Transverse colon (tissue), 4 donors: ENCODE measurements at places on chromosomes 12 and 14. TPM values are rescaled to one million over a fixed set of nuclear protein-coding genes. Genes with fewer than 3 reads are reported as not detected.
A peak's percentile ranks its signal among the peaks of the same experiment; 100 is the strongest.

- H3K36me3 ChIP-seq = no peaks in the 10 kb centered on the region
- no peak overlapping the region for H3K4me3 ChIP-seq
- no peak for DNase-seq
- no peaks in the 10 kb centered on the region for H3K27me3 ChIP-seq
- no peaks in the 10 kb centered on the region for H3K4me1 ChIP-seq
These were observed 38.1 kb upstream of the C12orf50 start for GRCh38 chr12:88067301-88067700.

The NANOG gene
- 0.41 TPM for total RNA-seq

DNA sequence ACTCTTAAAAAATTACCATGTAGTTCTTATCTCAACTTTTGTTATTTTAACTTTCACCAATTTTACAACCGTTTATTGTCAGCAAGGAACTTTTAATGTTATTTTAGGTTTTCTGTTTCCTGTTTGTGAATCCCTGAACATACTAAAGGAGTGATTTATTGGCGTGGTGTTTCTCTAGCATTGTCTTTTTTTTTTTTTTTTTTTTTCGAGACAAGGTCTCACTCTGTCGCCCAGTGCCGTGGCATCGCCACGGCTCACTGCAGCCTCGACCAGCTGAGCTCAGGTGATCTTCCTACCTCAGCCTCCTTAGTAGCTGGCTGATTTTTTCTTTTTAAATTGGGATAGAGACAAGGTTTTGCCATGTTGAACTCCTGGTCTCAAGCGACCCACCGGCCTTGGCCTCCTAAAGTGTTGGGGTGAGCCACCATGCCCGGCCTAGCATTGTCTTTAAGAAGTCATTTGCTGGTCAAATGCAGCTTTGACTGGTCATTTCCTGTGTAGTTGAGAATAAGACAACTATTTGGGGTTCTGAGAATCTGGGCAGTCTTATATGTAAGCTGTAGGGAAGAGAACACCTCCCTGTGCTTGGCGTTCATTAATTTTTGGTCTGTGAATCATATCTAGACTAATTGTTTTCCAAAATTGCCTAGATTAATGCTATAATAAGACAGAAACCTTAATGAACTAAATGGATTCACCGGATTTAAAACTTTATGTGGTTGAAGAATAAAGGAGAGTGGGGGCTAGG is 2.1 kb downstream of the WASHC4 start:
- H3K4me3 ChIP-seq = no peak overlapping the region
- H3K36me3 ChIP-seq = peaks cover 3% of the 10 kb centered on the region
- peak overlapping the region; percentile 100 for H3K27ac ChIP-seq
- peaks cover 7% of the 10 kb centered on the region for H3K27me3 ChIP-seq

DNA sequence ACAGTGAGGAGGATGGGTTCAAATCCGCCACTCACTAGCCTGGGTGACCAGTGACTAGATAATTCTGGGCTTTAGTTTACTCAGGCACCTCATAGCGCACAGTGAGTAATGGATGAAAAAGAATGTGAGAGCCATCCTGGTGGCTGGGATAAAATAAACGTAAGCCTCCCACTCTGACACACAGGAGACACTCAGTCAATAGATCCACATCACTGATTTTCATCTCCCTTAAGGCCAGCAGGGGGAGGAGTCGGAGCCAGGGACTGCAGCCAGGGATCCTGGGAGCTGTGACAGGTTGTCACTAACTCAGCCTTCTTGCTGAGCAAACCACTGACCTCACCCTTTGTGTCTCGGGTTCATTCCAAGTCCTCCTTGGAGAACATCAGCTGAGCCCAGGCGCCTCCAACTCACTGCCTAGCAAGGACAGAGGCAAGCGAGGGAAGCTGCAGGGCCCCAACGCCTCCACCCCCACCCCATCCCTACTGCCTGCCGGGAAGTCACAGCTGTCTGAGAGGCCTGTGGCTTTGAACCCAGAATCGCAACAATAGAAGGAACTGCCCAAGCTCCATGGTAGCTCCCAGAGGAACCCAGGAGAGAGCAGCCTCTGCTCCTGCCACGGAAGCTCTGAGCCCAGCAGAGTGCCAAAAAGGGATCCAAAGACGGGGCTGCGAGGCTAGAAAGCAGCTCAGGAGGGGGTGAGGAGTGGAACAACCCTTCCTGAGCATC is 30.7 kb downstream of the PXN start:
- DNase-seq = peak; percentile 77
- peak overlapping the region; percentile 92 for H3K27ac ChIP-seq
- H3K27me3 ChIP-seq = no peaks in the 10 kb centered on the region
- H3K4me3 ChIP-seq = no peak overlapping the region
- H3K4me1 ChIP-seq = peaks cover 88% of the 10 kb centered on the region

The MTA1 gene
- 293 TPM for total RNA-seq

DNA sequence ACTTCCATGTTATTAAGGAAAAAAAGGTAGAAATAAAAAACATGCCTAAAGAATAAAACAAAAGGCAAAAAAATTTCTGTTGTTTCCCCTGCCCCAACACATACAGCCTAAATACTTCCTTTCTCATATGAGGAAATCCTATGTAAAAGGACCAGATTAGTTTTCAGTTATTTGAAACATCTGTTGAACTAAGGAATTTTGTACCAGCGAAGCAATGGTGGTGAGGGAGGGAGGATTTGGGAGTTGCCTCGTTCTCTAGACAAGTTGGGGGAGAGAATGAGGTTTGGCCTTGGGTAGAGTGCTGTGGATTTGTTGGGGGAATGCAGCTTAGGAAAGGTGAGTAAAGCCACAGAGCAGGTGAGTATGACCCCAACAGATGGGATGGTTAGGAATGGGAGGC is 141.5 kb upstream of the RFLNA start:
- no peak for DNase-seq
- no peaks in the 10 kb centered on the region for H3K36me3 ChIP-seq
- no peaks in the 10 kb centered on the region for H3K27me3 ChIP-seq
- no peak overlapping the region for H3K4me3 ChIP-seq
- no peaks in the 10 kb centered on the region for H3K4me1 ChIP-seq

The GUCY2C gene
- total RNA-seq = 69.4 TPM

DNA sequence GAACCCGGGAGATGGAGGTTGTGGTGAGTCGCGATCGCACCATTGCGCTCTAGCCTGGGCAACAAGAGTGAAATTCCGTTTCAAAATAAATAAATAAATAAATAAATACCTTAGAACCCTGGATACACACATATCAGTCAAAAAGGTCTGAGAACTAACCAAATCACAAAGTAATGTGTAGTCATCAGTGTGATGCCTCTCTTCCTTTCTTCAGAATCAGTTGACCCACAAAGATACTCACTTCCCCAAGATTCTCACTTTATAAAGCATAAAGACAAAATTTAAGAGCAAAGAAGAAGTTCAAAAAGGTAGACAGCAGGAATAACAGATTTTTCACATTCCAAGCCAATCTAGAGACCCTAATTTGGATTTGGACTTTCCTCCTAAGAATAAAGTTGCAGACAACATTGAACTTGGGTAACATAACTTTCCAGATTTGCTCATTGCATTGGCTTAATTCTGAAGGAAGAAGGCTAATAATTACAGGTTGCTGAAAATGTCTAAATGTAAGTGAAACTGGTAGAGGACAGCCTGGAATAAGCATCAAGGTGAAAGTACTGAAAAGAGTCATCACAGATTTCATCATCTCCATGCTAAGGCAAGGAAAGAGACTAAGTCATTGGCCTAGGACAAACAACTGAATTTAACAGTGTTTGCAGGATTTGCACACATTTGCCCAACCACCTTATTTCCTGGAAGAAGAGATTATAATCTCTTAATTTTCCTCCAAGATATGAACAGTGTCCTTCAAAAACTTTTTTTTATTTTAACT is 17.4 kb downstream of the TMED10 start:
- H3K27me3 ChIP-seq = no peaks in the 10 kb centered on the region
- DNase-seq = no peak
- no peak overlapping the region for H3K27ac ChIP-seq
- no peak overlapping the region for H3K4me3 ChIP-seq
- peaks cover 11% of the 10 kb centered on the region for H3K4me1 ChIP-seq

GRCh38 chr12:84913129-84913515 is 523 bp upstream of the SLC6A15 start:
- no peak overlapping the region for H3K4me3 ChIP-seq
- H3K36me3 ChIP-seq = no peaks in the 10 kb centered on the region
- no peak for DNase-seq
- peaks cover 60% of the 10 kb centered on the region for H3K27me3 ChIP-seq
- H3K4me1 ChIP-seq = no peaks in the 10 kb centered on the region

The TMEM117 gene
- total RNA-seq = 21.1 TPM

- peak overlapping the region; percentile 95 for H3K27ac ChIP-seq
- peak overlapping the region; percentile 24 for H3K4me3 ChIP-seq
- peaks cover 14% of the 10 kb centered on the region for H3K4me1 ChIP-seq
These were observed 1.1 kb upstream of the HOMEZ start for GRCh38 chr14:23286902-23287479.

DNA sequence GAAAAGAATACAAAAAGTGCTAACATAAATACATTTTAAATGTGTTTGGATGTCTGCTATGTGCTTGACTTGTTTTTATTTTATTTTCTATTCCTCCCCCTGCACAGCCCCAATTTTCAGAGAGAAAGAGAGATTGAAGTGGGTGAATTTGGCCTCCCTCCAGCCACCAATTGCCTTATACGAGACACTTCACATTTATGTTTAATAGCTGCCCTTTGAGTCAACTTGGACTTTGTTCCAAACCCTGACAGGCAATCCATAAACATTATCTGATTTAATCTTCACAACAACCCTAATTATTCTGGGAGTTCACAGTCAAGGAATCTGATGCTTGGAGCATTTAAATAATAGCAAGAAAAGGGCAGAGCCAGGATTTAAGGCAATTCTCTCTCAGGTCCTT is 161.7 kb downstream of the SLC15A4 start:
- H3K4me1 ChIP-seq = no peaks in the 10 kb centered on the region
- H3K36me3 ChIP-seq = no peaks in the 10 kb centered on the region
- H3K27me3 ChIP-seq = no peaks in the 10 kb centered on the region
- H3K4me3 ChIP-seq = no peak overlapping the region
- DNase-seq = no peak
- no peak overlapping the region for H3K27ac ChIP-seq

DNA sequence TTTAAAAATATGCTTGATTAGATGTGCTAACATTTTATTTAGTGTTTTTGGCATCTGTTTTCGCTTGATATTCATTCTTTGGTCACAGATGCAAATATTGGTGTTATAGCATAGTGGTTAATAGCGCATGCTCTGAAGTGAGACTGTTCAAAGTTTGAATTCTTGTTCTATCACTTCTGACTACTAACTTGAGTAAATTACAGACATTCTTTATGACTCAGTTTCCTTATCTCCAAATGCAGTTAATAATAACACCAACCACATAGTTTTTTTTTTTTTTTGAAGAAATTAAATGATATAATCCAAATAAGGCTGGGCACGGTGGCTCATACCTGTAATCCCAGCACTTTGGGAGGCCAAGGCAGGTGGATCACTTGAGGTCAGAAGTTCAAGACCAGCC is 81.0 kb downstream of the TMX1 start:
- no peak for DNase-seq
- H3K4me3 ChIP-seq = no peak overlapping the region
- peaks cover 6% of the 10 kb centered on the region for H3K4me1 ChIP-seq
- no peak overlapping the region for H3K27ac ChIP-seq
- no peaks in the 10 kb centered on the region for H3K36me3 ChIP-seq
- H3K27me3 ChIP-seq = no peaks in the 10 kb centered on the region

The FICD gene
- total RNA-seq = 7.3 TPM

The ARHGEF40 gene
- total RNA-seq = 55.6 TPM

DNA sequence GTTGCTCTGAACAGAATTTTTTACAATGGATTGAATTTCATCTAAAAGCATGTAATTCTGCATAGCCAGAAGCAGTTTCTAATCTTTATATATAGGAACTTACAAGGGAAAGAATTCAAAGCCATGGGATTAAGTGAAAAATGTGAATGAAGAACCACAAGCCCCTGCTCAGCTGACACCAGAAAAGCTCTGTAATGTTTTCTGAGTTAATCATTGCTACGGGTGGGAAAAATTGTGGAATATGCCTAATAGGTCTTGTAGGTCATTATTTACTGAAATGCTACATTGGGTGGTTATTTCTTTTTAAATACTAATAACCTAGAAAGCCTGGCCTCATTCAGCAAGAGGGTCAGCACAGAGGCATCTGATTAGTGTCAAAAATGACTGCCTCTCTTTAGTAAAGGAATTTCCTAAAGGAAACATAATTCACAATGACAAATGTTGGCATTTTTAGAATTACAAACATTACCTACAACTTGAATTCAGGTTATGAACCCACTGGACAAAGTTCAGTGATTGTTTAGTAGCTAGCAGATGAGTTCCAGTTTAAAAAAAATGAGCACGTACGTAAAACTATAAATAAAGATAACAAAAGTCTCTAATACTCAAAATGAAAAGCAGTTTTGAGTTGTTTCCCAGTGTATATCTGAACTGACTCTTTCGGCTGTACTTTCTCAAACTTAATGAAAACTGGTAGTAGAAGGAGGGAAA is 75.3 kb downstream of the BMP4 start:
- H3K4me3 ChIP-seq = no peak overlapping the region
- H3K36me3 ChIP-seq = no peaks in the 10 kb centered on the region
- no peak for DNase-seq
- no peak overlapping the region for H3K27ac ChIP-seq

The IFNG-AS1 gene
- total RNA-seq = 0.68 TPM

The NKX2-1 gene
- total RNA-seq = not detected

DNA sequence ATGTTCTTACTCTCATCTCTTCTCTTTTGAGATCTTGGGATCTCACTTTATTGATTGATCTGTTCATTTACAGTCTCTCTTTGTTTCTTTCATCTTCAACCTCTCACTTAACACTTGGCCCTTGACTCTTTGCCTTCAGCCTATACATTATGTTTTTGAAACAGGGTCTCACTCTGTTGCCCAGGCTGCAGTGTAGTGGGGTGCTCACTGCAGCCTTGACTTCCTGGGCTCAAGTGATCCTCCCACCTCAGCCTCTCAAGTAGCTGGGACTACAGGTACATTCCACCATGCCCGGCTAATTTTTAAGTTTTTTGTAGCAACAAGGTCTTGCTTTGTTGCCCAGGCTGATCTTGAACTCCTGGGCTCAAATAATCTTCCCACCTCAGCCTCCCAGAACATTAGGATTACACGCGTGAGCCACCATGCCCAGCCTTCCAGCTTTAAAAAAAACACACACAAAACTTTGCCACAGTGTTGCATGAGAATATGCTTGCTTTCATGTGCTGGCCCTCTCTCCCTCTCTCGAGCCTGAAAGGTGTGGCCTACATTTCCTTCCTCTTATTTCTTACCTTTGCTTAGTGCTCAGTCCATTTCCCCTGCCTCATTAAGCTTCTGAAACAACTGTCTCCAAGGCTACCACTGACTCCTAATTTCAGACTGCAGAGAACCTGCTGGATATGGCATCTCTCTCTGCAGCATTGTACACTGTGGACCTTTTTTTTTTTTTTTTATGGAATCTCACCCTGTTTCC is 9.9 kb downstream of the DIP2B start:
- H3K27ac ChIP-seq = peak overlapping the region; percentile 25
- H3K36me3 ChIP-seq = no peaks in the 10 kb centered on the region
- H3K4me3 ChIP-seq = no peak overlapping the region

GRCh38 chr14:89747126-89747525 is 207.4 kb downstream of the EFCAB11 start:
- no peak overlapping the region for H3K4me3 ChIP-seq
- no peaks in the 10 kb centered on the region for H3K36me3 ChIP-seq
- H3K27me3 ChIP-seq = no peaks in the 10 kb centered on the region
- DNase-seq = no peak
- H3K4me1 ChIP-seq = no peaks in the 10 kb centered on the region
- no peak overlapping the region for H3K27ac ChIP-seq

The ANKS1B gene
- 3.5 TPM for total RNA-seq

The C12orf50 gene
- not detected for total RNA-seq

The RIC8B gene
- total RNA-seq = 19.5 TPM

The TAS2R42 gene
- total RNA-seq = not detected

- no peak for DNase-seq
- H3K27me3 ChIP-seq = peaks cover 29% of the 10 kb centered on the region
- no peak overlapping the region for H3K27ac ChIP-seq
- H3K4me1 ChIP-seq = peaks cover 22% of the 10 kb centered on the region
These were observed 6.3 kb downstream of the GLI1 start for GRCh38 chr12:57465747-57466505.
